ENCODE measurements at places on chromosomes 6 and 20. TPM values are rescaled to one million over a fixed set of nuclear protein-coding genes. Genes with fewer than 3 reads are reported as not detected.

DNA sequence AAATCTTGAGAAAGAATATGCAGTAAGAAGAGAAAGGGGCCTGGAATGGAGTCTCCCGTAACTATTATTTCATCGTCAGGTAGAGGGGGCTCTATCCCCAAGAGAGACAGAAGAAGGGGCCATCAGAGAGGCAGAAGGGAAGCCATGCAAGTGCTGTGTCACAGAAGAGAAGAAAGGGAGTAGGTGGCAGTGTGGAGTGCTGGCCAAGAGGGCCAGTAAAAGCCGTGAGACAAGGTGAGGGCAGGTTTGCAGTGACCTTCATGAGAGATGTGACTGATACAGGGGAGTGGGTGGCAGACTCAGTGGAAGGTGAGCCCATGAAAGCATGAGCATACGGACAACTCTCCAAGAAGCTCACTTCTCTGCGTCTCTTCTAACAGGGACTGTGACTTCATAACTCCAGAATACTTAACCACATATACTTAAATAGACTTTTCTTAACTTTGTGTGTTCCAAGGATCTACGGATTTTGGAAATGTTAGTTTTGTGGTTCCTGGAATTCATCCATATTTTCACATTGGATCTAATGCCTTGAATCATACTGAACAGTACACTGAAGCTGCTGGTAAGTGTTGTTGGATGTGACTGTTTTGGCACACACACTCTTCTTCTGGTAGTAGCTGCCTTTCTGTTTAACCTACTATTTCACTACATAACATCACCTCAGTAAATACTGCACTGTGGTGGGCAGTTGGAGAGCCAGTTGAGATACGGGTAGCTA lies 15.6 kb downstream of the PM20D2 start:
- no peak overlapping the region for H3K4me3 ChIP-seq
- DNase-seq, result no peak
- H3K27ac ChIP-seq, result peak overlapping the region; percentile 34
- no peaks in the 10 kb centered on the region for H3K4me1 ChIP-seq

GRCh38 chr6:7373739-7374138 lies 15.8 kb downstream of the CAGE1 start:
- no peaks in the 10 kb centered on the region for H3K4me1 ChIP-seq
- H3K36me3 ChIP-seq, result no peaks in the 10 kb centered on the region
- H3K27ac ChIP-seq, result no peak overlapping the region
- no peak overlapping the region for H3K4me3 ChIP-seq
- H3K27me3 ChIP-seq, result no peaks in the 10 kb centered on the region
- DNase-seq, result no peak

DNA sequence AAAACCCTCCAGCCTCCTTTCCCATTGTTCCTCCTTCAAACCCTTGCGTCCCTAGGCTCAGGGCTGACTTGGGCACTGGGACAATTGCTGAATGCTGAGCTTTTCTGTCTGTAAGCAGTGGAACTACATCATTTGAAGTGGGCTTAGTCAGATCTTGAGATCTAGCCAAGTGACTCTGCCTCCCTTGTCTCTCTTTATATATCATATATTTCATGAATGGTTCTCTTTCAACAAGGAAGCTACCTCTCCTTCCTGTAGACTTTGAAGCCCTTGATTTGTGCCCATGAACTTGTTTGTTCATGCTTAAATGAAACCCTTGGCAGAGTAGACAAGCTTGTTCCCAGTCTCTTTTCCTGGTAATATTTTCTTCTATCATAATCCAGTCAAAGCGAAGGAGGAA lies 60.0 kb upstream of the KIF13A start:
- H3K4me1 ChIP-seq, result peaks cover 7% of the 10 kb centered on the region
- H3K27ac ChIP-seq, result no peak overlapping the region
- no peak overlapping the region for H3K4me3 ChIP-seq
- H3K36me3 ChIP-seq, result no peaks in the 10 kb centered on the region
- DNase-seq, result no peak
- H3K27me3 ChIP-seq, result no peaks in the 10 kb centered on the region

GRCh38 chr6:145813285-145814034 lies 1.1 kb downstream of the FBXO30 start:
- H3K27ac ChIP-seq, result peak overlapping the region; percentile 87
- H3K4me1 ChIP-seq, result peaks cover 26% of the 10 kb centered on the region
- no peaks in the 10 kb centered on the region for H3K27me3 ChIP-seq
- peak overlapping the region; percentile 78 for H3K4me3 ChIP-seq
- DNase-seq, result no peak

Gene TRIM38
- total RNA-seq, result 13.9 TPM

DNA sequence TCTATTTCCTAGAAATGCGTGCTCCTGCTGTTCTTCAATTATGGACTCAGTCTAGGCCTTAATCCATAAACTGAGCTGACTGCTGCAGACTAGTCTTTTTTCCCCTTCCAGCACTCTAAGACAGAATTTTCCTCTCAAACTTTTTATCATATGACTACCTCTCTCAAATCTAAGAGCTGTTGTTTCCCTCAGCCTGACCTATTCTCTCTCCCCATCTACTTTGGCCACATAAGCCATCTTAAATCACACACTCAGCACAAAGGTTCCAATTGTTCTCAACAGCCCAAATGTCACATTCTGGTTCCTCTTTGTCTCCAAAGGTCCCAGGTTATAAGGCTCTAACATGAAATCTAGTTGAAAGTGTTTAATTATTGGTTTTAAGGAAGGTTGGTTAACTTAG lies 85.2 kb downstream of the PRSS35 start:
- no peaks in the 10 kb centered on the region for H3K27me3 ChIP-seq
- no peak for DNase-seq
- no peak overlapping the region for H3K4me3 ChIP-seq
- no peaks in the 10 kb centered on the region for H3K36me3 ChIP-seq
- no peak overlapping the region for H3K27ac ChIP-seq
